ENCODE measurements at places on chromosomes 2 and 18.

- no peak for DNase-seq
These were observed 290.7 kb downstream of the SOX11 start for GRCh38 chr2:5982903-5983265.

- no peak for DNase-seq
These were observed 52.5 kb upstream of the SALL3 start for GRCh38 chr18:78927156-78927555.

DNA sequence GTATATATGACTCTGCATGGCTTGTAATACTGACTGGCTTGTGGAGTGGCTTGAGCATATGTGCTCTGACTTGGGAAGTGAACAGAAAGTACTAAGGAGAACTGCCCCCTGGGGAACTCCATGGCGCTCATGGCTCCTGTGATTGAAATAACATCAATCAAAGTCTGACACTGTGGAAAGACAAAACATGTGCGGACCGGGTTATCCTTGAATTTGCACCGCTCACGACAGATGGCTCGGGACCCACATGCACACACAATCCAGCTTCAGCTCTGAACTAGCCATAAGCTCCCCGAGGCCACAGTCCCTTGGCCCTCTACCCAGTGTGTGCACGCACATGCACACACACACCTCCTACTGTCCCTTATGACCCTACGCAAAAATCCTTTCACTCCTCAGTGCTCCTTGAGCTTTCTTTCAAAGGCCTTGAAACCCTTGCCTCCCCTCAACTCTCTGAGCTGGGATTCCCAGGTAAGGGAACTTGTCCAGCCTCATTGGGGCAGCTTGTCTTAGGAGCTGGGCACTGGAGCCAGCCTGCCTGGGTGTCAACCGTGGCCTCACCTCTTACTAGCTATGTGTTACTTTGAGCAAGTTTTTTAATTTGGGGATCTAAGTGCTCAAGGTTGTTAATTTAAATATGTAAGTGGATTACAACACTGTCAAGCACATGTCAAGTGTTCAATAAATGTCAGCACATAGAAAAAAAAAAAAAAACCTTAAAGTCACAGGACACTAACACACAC, 43.6 kb downstream of the MRPS5 start:
- no peak for DNase-seq

GRCh38 chr2:151827564-151828142, 568 bp downstream of the ARL5A start:
- DNase-seq, result no peak

GRCh38 chr2:232308986-232309385, 69.6 kb upstream of the ALPP start:
- no peak for DNase-seq

DNA sequence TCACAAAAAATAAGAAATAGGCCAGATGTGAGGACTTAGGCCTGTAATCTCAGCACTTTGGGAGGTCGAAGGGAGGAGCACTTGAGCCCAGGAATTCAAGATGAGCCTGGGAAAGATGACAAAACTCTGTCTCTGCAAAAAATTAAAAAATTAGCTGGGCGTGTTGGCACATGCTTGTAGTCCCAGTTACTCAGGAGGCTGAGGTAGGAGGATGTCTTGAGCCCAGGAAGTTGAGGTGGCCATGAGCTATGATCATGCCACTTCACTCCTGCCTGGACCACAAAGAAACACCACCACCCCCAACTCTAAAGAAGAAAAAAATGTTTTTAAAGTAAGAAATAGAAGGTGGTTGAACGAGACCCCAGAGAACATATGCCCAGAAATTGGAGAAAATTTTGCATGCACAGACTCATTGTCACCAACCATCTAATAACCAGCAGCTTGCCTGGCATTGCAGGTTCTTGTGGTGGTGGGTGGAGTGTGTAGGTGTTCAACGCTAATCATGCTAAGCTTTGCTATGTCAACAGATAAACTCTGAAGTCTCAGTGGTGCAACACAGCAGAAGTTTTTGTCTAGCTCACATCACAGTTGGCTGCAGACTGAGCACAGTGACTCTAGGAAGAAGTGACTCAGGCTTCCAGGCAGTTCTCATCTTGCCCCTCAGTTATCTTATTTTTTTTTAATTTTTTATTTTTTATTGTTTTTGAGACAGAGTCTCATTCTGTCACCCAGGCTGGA, 18.6 kb downstream of the ARL4C start:
- DNase-seq, result no peak

- DNase-seq, result no peak
These were observed 24.6 kb downstream of the CDH2 start for GRCh38 chr18:28152354-28152753.

DNA sequence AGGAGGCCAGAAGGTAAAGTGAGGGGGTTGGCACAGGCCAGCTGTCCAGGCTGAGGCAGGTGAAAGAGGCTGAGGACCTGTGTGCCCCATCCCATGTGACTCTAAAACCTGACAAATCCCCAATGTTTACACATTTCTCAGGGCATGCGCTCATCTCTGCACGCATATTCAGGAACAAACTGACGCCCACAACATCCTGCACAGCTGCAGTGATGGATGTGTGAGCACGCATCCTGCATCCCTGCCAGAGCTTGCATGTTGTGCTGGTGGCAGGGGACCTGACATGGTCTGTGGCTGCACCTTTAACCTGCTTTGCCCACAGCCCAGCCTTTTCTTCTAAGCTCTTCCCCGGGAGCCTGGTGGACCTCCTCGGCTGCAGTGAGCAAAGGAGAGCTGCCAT, 83.1 kb downstream of the FBXO15 start:
- DNase-seq, result peak; percentile 37

DNA sequence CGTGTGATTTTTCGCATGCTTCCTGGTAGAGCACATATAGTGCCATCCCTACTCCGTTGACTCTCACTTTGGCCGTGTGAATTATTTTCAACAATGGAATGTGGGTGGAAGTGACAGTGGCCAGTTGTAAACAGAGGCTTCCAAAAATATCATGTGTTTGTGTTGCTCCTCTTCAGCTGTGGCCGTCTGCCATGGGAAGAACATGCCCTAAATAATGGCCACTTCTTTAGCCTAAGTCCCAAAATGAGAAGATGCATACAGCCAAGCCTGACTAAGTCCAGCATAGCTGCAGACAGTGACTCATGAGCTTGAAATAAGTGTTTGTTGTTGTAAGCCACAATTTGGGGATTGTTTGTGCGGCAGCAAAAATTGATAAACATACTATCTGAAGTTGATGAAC, 8.9 kb upstream of the GALNT1 start:
- peak; percentile 42 for DNase-seq

DNA sequence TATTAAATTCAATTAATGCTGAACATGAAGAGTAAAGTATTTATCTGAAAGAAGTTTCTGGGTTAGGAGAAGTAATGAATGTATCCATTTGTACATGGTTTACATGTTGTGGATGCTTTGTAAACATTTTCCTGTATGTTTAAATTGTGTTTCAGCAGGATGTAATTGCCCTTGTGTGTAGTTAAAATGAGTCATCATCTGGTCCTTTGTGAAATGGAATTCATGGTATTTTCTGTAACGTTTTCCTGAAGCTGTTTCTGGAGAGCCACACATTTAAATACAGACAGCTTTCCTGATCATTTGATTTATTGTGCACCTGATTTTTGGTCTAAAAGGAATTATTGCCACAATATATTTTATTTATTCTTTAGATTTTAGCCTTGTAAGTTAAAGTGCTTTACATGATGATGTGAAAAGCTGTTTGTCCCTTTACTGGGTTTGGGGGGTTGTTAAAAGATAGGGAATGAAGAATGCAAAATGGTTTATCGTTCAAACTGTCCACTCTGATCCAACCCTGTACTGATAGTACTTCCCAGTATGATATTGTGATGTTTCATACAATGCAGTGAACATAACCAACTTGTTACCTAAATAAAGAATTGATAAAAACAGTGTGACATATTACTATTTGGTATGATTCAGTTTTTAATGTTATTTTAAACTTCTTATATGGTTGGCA, 41.7 kb upstream of the SLC3A1 start:
- no peak for DNase-seq

DNA sequence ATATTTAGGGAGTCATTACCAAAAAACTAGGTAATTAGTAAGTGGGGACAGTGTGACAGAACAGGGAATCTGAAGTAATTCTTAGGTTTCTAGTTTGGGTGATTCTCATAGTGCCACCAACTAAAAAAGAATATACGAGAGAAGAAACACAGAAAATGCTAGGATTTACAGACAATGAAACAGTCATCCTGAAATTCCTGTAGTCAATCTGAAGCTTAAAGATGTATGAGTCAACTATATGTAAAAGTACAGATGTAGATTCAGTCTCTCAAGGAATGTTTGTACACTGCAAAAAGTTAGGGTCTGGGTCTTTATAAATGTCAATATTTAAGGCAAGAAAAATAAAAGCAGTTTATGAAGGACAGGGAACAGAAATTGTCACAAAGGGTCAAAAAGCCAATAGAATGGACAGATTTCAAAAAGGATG, 107.0 kb downstream of the STRN start:
- DNase-seq, result no peak

DNA sequence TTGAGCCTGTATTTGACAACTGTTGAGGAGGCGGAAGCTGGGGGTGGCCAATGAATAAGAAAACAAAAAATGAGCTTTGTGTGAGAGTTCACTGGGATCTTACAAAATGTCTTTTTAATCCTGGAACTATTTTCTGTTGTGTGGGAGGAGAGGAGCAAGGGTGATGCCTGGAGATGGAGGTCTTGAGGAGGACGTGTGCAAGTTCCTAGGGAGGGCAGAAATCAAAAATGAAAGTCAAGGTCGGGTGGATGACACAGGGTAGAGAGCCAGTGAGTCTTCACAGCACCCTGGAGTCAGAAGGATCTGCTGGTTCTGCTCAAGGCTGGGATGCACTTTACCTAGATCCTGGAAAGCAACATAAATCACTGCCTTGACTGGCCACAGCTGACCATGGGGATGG, 180.3 kb upstream of the PKDCC start:
- DNase-seq, result no peak

DNA sequence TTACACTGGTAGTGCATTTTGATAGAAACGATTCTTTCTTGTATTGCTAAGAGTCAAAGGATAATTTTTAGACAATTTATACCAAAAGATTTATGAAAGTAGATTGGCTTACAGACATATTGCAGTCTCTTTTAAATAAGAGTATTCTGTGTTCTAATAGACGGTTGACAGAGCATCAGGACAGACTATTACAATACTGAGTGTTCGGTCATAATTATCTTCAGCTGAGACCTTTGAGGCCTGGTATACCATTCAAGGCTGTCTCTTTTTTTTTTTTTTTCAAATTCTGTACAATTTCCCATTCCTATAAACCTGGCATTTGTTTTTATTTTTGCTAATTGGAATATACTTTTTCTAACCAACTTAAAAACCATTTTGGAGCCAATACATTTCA, 140.6 kb upstream of the NOSTRIN start:
- DNase-seq, result no peak

DNA sequence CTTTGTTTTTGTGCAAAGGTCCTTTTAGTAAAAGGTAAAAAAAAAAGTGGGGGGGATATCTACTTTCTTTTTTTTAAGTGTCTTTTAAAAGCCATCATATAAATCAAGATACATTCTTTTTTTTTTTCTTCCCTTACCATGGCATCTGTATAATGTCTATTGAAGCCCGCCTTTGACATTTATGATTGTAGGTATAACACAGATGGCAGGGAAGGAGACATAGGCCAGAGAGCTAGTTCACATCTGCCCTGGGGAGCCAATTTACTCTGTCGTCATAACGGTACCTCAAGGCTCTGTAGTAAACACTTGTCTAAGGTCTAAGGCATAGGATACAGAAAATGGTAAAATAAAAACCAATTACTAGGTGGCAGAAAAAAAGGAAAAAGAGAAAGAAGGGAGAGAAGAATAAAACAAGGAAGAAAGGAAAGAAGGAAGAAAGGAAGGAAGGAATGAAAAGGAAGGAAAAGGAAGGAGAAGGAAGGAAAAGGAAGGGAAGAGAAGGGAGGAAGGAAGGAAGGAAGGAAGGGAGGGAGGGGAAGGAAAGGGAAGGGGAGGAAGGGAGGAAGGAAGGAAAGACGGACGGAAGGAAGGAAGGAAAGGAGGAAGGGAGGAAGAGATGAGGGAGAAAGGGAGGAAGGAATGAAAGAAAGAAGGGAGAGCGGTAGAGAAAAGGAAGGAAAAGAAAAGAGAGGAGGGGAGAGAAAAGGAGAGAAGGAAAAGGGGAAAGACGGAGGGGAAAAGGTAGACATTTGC, 343.5 kb downstream of the RBM43 start:
- DNase-seq, result no peak

- peak; percentile 18 for DNase-seq
These were observed 70.1 kb downstream of the QPCT start for GRCh38 chr2:37414470-37414949.

- no peak for DNase-seq
These were observed 6.2 kb downstream of the AGPS start for GRCh38 chr2:177398791-177399190.

- DNase-seq, result no peak
These were observed 1491.2 kb downstream of the LRP1B start for GRCh38 chr2:140639628-140640027.

- DNase-seq, result no peak
These were observed 96.1 kb downstream of the CTIF start for GRCh38 chr18:48634975-48635374.

- peak; percentile 72 for DNase-seq
These were observed 29.6 kb upstream of the IL37 start for GRCh38 chr2:112881217-112881985.

- no peak for DNase-seq
These were observed 3.1 kb downstream of the EFR3B start for GRCh38 chr2:25044990-25045389.

DNA sequence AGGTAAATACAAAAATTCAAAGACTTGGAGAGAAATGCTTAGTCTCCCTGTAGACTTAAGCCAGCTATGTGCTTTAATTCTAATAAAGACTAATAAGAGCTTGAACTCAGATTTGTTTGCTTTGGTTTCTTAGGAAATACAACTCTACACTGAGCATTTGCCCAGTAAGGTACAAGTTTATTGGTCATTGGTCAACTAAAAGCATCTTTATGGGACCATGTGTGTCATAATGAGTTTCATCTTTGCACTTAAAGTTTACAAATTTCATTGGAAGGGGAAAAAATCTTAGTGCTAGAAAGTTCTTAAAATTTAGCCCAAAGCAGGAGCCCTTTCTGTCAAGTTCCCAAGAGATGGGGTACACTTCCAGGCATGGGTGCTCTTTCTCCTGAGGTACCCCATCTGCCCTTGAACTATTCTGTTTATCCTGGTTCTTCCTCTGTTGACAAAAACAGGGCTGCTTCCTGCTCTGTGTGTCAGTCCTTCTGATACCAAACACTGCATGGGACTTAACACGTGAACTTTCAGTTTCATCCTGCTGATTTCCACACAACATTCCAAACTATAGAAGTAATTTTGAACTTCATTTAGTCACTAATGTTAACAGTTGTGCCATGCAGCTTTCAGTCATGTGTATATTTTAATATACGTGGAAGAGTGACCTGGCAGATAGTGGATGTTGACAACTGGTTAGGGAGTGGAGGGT, 200.2 kb downstream of the TPGS2 start:
- no peak for DNase-seq
